ENCODE measurements at places on chromosomes 16 and 17.

DNA sequence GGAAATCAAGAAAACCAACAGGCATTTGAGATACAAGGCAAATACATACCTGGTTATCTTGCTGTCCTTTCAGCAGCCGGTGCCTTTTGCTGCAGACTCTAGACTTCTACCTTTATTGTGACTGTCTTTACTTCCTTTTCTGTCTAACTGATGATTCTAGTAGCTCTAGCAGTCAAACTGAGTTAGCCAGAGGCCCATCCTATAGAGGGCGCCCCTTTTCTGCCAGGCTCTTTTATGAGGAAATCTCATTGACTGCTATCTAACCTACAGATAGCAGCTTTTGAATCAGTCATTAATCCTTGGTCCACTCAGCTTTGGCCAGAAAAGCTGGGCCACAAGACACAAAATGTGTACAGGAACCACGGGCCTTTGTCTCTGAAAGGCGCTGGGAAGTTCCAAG is 87.5 kb upstream of the WSB1 start:
- DNase-seq: no peak

GRCh38 chr17:12022310-12022709 is 1.6 kb downstream of the MAP2K4 start:
- no peak for DNase-seq

GRCh38 chr17:72145562-72145961 is 24.7 kb downstream of the SOX9 start:
- DNase-seq: no peak

DNA sequence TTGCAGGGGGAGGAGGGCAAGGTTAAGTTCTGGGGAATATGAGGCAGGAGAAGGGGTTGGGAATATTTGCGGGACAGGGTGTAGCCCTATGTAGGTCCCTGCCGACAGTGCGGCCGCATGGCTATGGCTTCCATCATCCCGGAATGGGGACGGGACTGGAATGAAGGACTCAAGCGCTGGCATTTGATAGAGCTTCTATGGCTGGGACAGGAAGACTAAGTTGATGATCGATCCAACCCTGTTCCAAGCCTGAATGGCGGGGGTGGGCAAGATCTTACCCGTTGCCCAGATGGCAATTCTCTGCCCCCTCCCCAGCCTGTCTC is 47.1 kb downstream of the SRCIN1 start:
- no peak for DNase-seq

DNA sequence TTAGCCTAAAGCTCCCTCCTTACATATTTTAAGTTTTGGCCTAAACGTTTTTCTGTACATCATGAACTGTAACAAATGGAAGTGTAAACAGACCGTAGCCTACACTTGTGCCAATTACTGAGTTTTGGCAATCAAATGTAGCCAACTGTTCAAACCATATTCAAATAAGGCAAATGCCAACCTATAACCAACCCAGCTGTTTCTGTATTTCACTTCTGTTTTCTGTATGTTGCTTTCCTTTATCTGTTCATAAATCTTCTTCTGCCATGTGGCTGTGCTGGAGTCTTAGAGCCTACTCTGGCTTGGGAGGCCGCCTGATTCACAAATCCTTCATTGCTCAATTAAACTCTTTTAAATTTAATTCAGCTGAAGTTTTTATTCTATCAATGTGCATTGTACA is 6.9 kb upstream of the C16orf78 start:
- DNase-seq: no peak

- no peak for DNase-seq
Observed at GRCh38 chr17:77606146-77606864, 352.2 kb upstream of the TNRC6C start.

- no peak for DNase-seq
Observed at GRCh38 chr17:60095381-60095780, 16.7 kb upstream of the HEATR6 start.

- no peak for DNase-seq
Observed at GRCh38 chr17:975371-975915, 4.1 kb downstream of the NXN start.

- no peak for DNase-seq
Observed at GRCh38 chr16:58665200-58665599, 19.4 kb downstream of the SLC38A7 start.

- no peak for DNase-seq
Observed at GRCh38 chr16:66154801-66155200, 211.7 kb upstream of the CDH5 start.

DNA sequence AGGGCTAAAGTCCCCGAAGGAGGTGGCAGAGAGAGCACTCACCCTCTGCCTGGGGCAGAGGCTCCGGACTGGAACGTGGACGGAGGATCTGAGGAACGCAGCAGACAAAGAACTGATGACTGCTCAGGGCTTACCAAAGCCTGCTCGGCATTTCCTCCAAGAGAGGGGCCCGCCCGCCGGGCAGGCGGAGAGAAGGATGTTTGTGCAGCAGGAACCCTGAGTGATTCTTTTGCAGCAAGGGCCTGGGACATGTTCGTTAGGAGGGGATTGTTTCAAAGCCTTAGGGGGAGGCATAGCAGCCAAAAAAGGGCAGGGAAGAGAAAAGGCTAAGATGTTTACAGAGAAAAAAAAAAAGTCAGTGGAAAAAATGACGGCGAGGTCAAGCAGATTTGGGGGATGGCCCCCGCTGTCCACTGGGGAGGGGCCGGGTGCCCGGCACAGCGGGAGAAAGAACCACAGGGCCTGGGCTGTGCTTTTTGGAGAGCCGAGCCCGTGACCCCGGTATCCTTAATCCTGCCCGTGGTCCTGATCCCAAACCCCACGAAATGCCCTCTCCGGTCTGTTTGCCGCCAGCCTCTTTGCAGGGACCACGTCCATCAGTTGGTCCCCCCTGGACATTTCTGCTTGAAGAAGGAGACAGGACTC is 129.3 kb downstream of the NTN1 start:
- no peak for DNase-seq

GRCh38 chr17:5672815-5673430 is 88.6 kb upstream of the NLRP1 start:
- DNase-seq: no peak

- no peak for DNase-seq
Observed at GRCh38 chr17:80573701-80574100, 29.1 kb downstream of the RPTOR start.

DNA sequence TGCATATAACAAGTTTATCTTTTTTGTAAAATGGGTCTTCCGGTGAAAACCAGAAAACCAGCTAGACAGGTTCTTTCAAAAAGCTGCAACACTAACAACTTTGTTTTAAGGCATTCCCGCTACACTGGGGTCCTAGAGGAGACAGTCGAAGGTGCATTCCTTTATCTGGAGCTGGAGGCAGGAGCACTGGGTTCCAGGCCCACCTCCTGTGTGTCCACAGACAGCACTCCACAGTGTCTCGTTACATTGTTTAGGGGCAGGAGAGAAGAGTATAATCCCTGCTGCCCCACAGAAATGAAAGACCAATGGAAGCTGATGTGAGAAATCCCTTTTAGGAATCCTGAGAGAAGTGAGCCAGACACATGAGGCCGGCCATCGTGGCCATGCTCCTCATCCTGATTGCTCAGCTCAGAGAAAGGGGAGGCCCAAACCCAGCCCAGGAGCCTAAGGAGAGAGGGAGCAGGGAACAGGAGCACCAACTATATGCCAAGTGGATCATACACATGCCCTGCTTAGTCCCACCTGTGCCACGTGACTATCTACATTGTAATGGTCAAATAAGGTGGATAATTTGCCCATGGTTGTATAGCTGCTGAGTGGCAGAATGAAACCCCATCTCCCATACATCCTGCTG is 59.5 kb downstream of the CCDC182 start:
- DNase-seq: no peak

- peak; percentile 74 for DNase-seq
Observed at GRCh38 chr16:72787514-72788268, 260.2 kb downstream of the ZFHX3 start.

GRCh38 chr17:72683506-72684404 is 408.7 kb downstream of the SLC39A11 start:
- no peak for DNase-seq

DNA sequence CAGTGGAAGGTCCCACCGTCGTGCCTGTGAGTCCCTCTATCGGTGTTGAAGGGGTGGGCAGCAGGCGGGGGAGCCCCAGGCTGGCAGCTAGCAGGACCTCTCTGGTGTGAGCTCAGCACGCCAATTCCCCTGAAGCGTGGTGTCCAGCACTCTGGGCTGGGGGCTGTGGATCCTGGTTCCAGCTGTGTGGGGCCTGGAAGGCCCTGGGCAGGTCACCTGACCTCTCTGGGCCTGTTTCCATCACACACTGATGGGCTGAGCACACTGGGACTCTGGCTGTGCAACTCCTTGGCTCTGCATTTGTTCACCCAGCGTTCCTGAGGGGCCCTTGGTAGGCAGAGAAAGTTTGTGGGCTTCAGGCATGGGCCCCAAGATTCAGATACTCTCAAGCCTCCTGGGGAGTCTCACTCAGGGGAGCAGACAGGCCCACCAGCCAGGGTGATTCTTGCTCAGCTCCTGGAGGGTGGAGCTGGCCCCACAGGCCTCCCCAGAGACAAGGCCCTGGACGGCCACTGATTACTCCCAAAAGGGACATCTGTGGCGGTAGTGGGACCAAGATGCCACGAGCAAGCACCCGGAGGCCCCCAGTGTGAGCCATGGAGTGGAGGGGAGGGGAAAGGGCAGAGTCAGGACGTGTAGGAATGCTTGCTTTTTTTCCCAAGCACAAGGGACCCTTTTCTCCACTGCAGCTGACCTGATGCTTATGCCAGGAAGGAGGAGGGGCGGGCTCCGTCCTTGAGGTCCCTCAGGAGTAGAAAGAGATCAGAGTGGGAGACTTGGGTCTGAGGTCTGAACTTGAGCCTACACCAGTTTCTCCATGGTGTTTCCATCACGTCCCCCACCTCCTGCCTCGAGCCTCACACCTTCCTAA is 8.5 kb downstream of the SCGB1C2 start:
- DNase-seq: peak; percentile 15

DNA sequence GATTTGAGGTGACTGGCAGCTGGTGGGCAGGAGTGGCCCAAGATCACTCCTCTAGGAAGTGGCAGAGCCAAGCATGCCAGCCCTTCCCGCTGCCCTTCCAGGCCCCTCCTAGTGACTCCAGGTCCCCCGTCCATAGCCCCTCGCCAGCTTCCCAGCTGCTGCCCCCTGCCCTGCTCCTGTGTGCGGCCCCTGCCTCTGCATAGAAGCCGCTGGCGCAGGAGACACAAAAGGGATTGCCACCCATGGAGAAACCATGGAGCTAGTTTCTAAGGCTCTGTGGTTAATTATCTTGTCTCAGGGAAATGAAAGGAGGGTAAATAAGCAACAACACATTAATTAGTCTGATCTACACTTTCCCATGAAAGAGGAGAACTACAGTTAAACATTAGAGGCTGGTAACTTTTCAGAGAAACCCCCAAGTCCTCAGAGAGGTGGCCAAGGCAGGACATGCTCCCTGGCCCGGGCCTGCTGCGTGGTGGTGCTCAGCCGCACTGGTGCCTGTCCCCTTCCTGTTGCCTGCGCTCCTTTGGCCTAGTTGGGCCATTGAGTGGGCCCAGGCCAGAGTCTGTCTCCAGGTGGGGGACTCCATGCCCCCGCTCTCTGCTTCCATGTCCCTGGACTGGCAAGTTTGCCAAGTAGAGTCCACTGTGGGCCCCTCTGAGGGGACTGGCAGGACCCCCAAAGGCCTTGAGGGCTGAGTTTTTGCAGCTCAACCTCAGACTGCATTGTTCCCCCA is 65.2 kb downstream of the PRMT7 start:
- DNase-seq: no peak

GRCh38 chr16:82990155-82990554 is 363.4 kb downstream of the CDH13 start:
- no peak for DNase-seq

GRCh38 chr16:47016700-47017133 is 43.2 kb upstream of the DNAJA2 start:
- no peak for DNase-seq

DNA sequence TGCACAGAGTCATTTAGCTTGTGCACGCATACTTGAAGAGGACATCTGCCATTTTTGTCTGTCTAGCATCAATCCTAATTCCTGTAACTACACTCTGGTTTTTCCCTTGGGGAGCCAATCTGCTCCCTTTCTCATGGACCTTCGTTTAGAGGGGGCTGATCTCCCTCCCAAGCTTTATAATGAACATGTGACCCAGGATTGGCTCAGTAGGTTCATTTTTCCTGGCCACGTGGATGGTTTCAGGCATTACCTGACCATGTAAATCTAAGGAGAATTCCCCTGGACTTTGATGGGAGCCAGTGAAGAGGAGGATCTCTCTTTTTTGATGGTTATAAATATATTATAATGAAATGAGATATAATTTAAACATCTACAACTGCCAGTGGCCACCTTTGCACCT is 56.8 kb upstream of the HS3ST2 start:
- DNase-seq: no peak

DNA sequence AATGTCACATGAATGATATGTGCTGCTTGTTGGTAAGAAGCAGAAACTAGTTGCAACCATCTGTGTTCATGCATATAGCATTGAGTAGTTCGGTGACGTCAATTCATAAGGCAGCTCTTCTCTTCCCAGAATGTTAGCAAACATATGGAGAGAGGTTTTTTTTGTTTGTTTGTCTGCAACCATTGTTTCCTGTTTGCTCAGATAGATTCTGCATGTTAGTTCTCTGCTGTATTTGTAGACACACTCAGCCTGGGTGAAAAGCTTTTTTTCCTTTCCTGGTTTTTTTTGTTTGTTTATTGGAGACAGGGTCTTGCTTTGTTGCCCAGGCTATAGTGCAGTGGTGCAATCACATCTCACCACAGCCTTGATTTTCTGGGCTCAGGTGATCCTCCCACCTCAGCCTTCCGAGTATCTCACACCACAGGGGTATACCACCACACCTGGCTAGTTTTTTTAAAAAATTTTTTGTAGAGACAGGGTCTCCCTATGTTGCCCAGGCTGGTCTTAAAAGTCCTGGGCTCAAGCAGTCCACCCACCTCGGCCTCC is 16.7 kb downstream of the WSB1 start:
- no peak for DNase-seq

GRCh38 chr16:74583926-74584666 is 22.8 kb downstream of the GLG1 start:
- DNase-seq: no peak

DNA sequence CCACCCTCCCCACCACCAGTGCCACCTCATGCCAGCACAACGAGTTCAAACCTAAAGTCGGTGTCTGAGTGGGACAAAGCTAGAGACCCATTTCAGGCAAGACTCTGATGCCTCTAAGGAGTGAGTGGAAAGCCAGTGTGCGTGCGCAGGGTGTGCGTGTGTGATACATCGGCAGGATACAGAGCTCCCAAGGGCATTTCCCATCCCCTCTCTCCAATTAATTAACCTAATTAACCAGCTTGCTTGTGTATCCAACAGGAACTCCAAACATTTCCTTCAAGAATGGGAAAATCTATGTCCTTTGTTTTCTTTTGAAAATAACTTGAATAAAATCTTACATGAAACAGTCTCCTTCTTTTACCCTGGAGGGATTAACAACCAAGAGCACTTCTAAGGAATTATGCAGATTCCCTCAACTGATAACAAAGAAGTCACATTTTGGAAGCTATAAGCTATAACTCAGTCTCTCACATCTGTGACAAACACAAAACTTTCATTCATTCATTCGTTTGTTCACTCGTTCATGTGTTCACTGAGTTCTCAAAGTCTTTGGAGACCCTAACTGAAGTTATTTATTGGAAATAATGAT is 9.9 kb downstream of the ATPAF2 start:
- DNase-seq: no peak

- no peak for DNase-seq
Observed at GRCh38 chr17:80738987-80739730, 194.5 kb downstream of the RPTOR start.

GRCh38 chr16:85310868-85311585 is 198.8 kb upstream of the CIBAR2 start:
- no peak for DNase-seq

GRCh38 chr17:12302711-12303110 is 282.0 kb downstream of the MAP2K4 start:
- no peak for DNase-seq

All from uterus (tissue), 4 donors.